ENCODE measurements at places on chromosomes 4 and X.

- no peak for DNase-seq
Measured at GRCh38 chr4:42643685-42644084, 13.2 kb downstream of the ATP8A1 start.

DNA sequence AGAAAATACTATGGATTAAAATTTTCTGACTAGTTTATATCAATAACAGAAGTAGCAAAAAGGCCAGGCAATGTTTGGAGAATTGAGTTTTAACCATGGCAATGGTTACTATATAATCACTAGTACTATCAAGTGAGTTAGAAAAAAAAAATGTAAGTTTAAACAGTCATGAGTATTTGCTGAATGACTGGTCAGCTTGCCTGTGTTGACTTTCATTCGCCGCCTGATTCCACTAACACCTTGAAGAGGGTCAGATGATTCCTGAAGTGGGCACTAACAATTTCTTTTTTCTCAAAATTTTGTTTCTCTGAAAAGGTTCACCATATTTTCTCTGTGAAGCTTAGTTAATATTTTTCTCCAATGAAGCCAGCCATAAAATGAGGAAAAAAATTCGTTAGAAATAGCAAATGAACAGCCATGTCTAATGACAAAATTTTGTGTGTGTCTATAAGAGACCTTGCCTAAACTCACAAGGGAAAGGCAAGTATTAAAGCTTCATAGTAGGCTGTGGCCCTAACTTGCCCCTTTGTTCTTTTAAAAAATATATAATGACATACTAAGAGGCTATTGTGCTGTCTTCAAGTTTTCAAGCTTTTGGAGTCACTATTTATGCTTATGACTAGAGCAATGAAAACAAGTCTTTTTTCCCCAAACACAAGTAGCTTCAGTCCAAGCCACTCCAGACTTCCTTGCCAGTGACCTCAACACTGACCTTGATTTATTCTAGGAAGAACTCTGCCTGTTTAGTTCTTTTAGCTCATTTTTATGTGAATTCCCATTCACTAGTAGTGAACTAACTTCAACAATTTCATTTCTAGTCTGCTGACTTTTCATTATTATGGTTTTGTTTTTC, 18.4 kb upstream of the FHDC1 start:
- DNase-seq, result no peak

- peak; percentile 41 for DNase-seq
Measured at GRCh38 chrX:153900831-153901752, 3.4 kb upstream of the AVPR2 start.

GRCh38 chr4:89303814-89304388, 3.7 kb downstream of the GPRIN3 start:
- DNase-seq, result no peak

GRCh38 chrX:71543316-71543715, 10.4 kb downstream of the OGT start:
- no peak for DNase-seq

DNA sequence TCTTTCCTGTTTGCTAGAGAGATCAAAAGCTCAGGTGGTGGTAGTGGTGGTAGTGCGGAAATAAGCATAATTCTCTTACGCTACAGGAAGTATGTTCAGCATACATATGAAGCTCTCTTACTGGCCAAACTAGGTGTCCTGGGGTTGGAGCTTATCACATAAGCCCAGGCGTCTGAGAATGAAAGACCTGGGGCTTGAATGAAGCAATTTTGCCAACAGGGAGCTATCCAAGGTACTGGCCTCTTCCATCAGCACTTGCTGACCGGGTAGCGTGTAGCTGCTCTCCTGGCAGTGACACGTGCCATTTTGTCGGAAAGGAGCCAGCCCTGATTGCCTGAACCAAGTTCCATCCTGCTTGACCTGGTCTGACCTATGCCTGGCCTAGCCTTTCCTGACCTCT, 65.9 kb upstream of the HPF1 start:
- DNase-seq, result no peak

GRCh38 chr4:24867766-24868296, 45.0 kb downstream of the CCDC149 start:
- no peak for DNase-seq

GRCh38 chrX:38099688-38100087, 93.3 kb downstream of the SYTL5 start:
- no peak for DNase-seq

DNA sequence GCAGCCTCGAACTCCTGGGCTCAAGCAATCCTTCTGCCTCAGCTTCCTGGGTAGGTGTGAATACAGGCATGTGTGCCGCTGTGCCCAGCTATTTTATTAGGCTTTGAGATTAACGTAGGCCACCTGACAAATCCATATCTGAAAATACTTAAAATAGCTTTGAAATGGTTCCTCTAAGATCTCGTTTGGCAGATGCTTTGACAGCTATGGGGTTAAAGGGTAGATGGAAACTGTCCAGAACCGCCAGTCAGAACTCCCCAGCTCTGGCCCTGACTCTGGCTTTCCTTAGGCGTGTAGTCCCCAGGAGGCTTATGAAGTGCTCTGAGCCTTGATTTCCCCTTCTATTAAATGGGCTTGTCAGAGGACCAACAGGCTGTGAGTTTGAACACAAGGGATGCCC, 32.8 kb upstream of the STIM2 start:
- no peak for DNase-seq

DNA sequence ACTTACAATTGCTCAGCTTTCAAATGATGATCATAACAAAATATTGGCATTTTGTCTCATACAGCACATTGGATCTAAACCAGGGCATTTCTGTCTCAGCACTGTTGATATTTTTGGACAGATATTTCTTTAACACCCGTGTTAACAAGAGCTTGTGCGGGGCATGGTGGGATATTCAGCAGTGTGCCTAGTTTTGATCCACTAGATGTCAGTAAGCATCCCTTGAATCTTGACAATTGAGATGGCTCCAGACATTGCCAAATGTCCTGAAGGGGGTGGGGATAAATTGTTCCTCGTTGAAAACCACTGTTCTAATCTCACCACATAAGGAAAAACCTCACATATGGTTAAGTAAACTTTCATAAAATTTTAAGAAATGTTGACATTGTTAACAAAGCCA, 806.3 kb downstream of the STIM2 start:
- no peak for DNase-seq

DNA sequence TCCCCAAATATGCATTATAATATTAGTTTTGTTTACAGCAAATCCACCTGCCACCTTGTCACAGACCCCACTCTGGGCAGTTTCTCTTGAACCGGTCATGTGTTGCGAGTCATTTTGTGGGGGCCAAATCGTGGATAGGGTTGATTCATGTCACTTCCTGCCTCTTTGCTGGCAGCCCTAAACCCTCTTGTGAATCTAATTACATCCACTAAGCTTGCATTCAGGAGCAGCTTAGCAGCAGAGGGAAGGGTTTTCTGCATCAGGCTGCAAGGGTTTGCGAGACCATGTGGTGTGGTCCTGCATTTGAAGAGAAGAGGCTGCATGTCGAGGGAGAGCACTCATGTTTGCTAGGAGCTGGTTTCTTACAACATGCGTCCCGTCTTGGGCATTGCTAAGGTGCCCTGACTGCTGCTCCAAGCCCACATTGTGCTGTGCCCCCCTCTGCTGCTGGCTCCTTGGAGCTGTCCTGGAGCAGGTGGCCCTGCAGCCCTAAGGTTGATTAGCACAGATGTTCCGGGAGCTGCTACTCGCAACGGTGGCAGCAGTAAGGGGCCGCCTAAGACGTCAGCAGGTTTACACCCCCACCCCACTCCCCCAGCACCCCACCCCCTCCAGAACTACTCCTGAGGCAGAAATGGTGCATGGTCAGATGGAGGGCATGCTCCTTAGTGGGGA, 88.9 kb upstream of the CLDN34 start:
- DNase-seq, result no peak

DNA sequence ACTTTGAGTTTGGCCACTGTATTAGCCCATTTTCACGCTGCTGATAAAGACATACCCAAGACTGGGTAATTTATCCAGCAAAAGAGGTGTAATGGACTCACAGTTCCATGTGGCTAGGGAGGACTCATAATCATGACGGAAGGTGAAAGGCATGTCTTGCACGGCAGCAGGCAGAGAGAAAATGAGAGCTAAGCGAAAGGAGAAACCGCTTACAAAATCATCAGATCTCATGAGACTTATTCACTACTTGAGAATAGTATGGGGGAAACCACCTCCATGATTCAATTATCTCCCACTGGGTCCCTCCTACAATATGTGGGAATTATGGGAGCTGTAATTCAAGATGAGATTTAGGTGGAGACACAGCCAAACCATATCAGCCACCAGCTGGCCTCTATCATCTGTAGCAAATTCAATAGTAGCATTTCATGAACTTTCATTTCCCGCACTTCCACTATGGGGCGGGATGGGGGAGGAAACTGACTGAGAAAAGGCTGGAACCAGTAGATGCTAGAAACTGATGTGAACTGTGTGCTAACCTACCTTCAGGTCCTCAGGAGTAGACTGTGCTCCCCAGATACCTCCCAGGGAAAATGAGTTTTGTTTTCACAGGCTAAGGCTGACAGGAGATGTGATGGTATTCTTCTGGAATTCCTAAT, 35.3 kb upstream of the LGI2 start:
- DNase-seq, result no peak

DNA sequence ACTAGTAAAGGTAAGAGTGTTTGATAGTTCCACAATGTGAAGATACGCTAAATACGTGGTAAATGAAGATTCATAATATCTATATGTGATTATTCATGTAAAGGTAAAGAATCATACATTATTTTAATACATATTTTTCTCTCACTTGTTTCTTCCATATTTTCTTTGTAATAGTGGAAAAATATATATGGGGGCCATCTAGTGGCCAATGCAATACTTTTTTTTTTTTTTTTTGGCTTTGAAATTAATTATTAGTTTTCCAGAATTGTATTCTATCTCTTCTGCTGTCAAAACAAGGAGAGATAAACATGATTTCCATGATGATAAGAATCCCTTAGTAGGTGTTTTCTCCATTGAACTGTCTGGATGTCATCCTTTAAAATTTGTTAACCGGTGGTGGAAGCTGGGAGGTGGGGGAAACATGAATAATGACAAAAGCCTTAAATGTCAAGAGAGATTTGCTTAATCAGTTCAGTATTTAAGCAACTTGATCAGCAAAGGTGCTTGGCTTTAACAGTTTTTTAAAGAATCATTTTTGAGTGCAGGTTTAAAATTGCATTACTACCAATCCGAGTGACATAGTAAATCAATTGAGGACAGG, 508.7 kb upstream of the HTR2C start:
- no peak for DNase-seq

DNA sequence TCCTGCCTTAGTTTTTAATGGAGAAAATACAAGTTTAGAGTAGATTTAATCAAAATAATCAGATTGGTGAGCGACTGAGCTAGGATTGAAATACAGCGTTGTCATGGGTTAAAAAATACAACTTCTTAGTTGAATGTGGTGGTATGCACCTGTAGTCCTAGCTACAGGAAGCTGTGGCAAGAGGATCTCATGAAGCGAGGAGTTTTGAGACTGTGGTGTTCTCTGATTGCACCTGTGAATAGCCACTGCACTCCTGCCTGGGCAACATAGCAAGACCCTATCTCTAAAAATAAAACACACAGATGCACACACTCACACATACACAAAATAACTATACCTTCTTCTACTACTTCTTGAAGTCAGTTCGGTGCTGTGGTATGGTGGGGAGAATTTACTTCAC, 19.8 kb upstream of the GBA3 start:
- DNase-seq, result no peak

GRCh38 chr4:99379571-99379970, 27.0 kb upstream of the ADH1C start:
- no peak for DNase-seq

DNA sequence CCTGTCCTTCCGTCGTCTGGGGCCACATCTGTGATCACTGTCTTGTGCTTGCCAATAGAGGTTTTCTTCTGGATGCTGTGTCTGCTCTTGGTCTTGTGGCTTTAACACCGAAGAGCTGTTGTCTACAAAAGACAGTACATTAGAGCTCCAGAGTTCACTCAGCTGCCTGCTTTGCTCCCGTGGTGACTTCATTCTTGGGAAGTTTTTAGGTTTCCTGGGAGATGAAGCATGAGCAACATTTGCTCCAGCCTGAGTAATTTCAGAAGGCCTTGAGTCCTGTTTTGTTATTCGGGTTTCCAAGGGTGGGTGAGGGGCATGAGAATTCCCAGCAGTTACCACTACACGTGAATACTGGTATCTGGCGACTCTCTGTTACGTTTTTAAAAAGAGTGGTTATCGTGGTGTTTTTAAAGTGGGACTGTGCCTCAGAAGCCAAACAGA, 189.2 kb downstream of the SHROOM3 start:
- DNase-seq, result no peak

DNA sequence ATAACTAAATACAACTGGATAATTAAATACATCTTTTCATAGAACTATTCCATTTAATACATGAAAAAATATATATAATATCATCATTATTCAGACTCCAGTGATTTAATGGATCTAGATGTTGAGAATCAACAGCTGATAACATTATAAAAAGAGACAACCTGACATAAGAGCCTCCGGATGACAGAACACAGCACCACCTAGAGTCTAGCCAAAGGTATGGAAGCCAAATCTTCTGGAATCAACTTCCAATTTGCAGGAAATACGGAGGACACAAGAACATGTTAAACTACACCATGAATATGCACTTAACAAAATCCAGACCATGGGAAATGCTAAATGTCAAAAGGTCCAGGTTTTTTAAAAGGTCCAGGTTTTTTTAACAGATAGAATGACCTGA, 55.0 kb downstream of the LRBA start:
- DNase-seq, result no peak

- no peak for DNase-seq
Measured at GRCh38 chr4:85826060-85826678, 351.2 kb downstream of the ARHGAP24 start.

DNA sequence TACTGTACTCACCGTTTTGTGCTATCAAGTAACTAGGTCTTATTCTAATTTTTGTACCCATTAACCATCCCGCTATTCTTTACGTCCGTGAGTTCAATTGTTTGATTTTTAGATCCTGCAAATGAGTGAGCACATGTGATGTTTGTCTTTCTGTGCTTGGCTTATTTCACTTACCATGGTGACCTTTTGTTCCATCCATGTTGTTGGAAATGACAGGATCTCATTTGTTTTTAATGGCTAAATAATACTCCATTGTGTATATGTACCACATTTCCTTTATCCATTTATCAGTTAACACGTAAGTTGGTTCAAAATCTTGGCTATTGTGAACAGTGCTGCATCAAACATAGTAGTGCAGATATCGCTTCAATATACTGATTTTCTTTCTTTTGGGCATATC, 48.3 kb downstream of the USP9X start:
- no peak for DNase-seq

GRCh38 chr4:6095897-6096296, 77.7 kb upstream of the C4orf50 start:
- no peak for DNase-seq

- no peak for DNase-seq
Measured at GRCh38 chr4:19945979-19946380, 305.7 kb upstream of the SLIT2 start.

DNA sequence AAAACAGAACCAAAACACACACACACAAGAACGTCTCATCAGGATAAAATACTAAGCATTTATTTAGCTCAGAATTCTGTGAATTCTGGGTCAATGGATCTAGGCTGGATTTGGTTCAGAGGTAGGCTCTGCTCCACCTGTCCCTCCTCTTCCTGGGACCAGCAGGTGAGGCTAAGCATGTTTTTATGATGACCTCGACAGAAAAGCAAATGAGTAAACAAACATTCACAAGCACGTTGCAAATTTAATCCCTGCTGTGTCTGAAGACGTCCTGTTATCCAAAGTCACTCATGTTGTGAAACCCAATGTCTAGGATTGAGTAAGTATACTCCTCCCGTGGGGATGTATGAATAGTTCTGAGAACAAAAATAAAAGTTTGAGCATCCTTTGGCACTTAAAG, 371.4 kb upstream of the TECRL start:
- no peak for DNase-seq

GRCh38 chr4:21384609-21385008, 564.0 kb downstream of the KCNIP4 start:
- DNase-seq, result no peak

GRCh38 chrX:154093965-154094364, 3.6 kb downstream of the MECP2 start:
- no peak for DNase-seq
